Activated naive CD4-positive, alpha-beta T cell (primary cell): ENCODE measurements at places on chromosomes 7 and 10.

GRCh38 chr10:31072451-31072850 is 40.8 kb upstream of the ZNF438 start:
- DNase-seq: no peak

- no peak for DNase-seq
Observed at GRCh38 chr7:18900803-18901202, 216.6 kb downstream of the TWIST1 start.

GRCh38 chr7:100573691-100574361 is at the start of gene SAP25:
Gene SAP25 (minus strand): TSS chr7:100573900. CDS start chr7:100573742, 158 bp downstream.
- DNase-seq: no peak

DNA sequence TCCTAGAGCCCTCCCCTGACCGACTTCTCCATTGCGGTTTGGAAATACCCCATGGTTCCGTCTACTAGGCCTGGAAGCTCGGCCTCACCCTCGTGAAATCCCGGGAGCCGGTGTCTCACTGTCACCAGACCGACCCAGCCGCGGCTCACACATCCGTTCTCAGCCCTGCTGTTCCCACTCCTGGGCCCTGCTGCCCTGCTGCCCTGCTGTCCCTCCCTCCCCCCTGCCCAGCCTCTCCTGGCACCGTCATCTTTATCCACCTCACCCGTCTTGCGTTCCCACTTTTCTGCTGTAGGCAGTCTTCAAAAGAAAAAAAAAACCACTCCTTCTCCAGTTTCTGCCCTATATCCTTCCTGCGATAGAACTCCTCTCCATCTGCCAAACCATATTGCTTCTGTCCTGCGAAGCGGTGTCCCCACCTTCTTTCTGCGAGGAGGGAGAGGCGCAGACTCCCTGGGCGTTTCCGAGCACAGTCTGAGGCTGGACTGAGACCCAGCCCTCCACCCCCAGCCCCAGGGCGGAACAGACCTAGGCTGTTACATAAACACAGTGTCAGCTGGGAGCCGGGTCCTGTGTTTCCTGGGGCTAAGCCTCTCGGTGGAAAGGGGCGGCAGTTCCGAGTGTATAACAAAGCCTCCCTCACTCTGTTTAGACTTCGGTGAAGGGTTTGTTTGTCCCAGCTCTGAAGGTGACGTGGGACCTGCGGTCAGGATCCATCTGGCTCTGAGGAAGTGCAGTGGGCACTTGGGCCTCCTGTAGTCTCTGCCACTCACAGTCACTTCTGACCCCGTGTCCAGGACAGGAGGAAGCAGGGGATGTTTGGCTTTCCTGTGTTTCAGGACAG is 2.8 kb downstream of the AGAP3 start:
- no peak for DNase-seq

DNA sequence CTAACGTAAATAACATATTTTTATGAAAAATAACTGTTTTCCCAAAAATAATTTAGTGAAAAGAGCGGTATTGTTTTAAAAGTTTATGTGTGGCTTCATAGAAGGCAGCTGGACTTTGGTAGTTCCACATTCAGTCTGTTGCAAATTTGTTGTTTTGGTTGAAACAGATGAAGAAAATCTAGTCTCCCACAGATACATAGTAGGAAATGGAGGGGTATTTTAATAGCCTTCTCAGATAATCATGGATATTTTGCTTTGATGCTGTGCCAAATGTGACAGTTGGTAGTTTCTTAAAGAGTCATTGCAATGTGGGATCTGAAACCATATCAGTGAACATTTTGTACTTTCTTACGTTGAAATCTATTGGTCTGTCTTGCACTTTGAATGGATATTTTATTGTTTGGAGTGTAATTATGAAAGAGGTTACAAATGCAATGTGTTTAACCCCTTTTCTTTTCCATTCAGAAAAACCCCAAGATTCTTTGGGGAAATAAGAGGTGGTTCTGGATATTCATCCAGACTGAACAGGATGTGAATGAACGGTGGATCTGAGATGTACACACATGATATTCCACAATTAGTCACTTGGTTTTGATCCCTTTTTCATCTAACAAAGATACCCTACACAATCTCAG is 10.4 kb downstream of the ZNF365 start:
- DNase-seq: no peak

GRCh38 chr7:14787551-14787950 is 115.0 kb downstream of the DGKB start:
- DNase-seq: no peak
